T-helper 1 cell (primary cell): ENCODE measurements at places on chromosomes 5 and 9.
A peak's percentile ranks its signal among the peaks of the same experiment; 100 is the strongest.

DNA sequence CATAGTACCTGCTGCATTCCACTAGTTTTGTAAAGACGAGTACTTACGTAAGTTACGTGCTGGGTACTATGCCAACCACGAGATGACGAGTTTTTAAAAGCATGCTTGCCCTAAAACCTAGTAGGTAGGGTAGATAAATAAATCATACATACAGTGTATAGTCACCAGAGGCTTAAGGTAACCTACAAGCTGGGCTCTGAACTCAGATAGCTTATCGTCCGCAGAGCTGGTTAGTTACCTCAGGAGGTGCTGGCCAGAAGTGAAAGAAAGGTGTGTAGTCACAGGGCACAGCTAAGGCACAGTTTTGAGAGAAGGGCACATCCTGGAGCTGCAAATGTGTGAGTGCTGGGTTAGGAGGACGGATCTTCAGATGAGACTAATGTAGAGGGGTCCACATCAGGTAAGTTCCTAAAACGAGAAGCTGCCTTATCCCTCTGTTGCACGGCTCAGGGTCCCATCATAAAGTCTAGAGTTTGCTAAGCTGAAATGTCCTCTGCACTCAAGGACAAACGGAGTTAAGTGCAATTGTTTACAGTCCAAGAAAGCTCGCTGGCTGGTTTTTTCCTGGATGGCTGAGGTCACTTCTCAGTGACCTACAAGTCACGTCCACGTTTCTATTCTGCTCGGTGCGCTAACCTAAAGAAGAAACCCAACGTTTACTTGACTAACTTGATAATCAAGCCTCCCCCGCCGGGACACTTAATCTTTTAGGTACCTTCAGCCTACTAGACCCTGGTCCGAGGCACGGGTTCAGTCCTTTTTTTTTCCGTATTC is 1.1 kb upstream of the SNX24 start:
- DNase-seq: peak; percentile 5

DNA sequence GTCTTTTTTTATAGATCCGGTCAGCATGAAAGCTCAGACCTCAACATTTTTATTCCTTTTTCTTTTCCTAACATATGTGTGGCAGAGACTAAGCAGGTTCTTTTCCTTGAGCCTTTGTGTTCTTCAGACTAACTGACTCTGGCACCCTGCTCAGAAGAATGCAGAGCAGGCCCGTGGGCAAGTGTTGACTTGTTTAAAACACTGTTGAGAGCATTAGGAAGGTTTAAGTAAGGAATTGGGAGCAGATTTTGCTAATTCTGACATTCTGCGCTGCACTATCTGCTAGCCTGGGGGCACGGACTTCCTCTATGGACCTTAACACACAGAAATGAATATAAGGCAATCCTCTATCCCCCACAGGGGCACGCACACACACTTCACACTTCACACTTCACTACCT is 182.5 kb upstream of the PIK3R1 start:
- DNase-seq: no peak

- DNase-seq: no peak
Measured at GRCh38 chr5:74336297-74336696, 304.2 kb downstream of the ENC1 start.

DNA sequence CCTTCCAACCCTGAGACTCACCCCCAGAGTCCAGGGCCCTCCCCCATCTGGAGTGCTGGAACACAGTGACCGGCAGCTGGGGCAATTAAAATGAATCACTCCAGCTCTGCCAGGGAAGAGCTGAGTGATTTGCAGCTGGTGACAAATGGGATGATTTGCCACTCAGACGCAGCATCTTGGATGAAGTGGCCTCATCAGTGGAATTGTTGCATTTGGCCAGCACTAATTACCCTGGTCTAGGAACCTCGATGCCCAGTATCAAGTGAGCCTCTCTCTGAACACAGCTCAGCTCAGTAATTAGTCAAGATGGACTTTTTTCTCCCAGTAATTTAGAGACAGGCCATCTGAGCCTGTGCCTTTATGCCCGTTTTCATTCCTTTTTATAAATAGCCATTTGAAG is 259.5 kb downstream of the GRIA1 start:
- no peak for DNase-seq

DNA sequence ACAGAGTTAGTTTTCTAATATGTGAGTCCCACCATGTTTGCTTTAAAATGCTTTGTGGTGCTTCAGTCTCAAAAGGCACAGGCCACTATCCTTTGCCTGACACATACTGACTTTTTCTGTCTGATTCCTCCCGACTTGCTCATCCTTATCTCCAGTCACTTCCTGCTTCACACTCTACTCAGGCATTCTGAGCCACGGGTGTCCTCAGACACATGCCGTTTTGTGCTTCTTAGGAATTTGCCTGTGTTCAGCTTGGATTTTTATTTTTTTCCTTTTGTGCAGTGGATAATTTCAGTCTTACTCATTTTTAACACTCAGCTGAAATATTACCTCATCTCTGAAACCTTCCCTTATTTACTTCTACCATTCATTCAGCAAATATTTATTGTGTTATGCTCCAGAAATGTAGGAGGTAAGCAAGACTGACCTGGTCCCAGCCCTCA is 54.1 kb downstream of the MAN2A1 start:
- no peak for DNase-seq

- peak; percentile 14 for DNase-seq
Measured at GRCh38 chr5:78985116-78985724, at the start of gene ARSB. Gene ARSB (minus strand): TSS chr5:78985310. CDS start chr5:78985248, 62 bp downstream.

GRCh38 chr5:38032149-38032548 is 192.3 kb upstream of the GDNF start:
- no peak for DNase-seq

DNA sequence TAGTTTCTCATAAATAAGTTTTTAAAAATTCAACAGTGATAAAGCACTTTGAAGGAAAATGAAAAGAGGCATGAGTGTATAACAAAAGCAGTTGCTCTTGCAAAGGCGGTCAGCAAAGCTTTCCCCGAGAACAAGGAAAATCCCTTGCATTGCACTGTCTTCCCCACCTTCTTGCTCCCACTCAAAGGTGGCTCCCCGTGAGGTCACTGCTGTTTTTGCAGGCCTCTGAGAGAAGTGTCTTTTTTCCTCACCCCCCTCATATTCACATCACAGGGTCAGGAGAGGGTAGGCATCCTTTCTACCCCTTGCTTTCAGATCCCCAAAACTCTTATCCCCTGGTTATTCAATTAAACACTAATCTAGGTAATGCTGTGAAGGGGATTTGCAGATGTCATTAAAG is 15.2 kb upstream of the SLC36A1 start:
- DNase-seq: no peak

GRCh38 chr5:107743373-107744000 is 72.8 kb upstream of the EFNA5 start:
- DNase-seq: no peak

DNA sequence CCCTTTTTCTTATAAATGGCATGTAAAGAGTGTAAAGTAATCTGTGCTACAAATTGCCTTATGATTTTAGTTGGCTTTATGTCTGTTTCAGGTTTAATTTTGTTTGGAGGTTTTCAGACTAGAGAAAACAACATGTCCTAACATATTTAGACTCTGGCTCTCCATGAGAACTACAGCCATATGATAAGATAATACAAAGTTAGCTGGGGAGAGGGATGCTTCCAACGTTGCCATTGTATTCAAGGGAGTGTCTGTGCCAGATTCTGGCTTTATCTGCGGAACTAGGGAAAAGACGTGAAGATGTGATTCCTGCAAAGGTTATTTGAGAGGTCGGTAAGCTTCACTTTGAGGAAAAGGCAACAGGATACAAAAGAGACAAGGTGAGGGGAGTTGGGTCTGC is 140.0 kb upstream of the OTULINL start:
- DNase-seq: no peak

DNA sequence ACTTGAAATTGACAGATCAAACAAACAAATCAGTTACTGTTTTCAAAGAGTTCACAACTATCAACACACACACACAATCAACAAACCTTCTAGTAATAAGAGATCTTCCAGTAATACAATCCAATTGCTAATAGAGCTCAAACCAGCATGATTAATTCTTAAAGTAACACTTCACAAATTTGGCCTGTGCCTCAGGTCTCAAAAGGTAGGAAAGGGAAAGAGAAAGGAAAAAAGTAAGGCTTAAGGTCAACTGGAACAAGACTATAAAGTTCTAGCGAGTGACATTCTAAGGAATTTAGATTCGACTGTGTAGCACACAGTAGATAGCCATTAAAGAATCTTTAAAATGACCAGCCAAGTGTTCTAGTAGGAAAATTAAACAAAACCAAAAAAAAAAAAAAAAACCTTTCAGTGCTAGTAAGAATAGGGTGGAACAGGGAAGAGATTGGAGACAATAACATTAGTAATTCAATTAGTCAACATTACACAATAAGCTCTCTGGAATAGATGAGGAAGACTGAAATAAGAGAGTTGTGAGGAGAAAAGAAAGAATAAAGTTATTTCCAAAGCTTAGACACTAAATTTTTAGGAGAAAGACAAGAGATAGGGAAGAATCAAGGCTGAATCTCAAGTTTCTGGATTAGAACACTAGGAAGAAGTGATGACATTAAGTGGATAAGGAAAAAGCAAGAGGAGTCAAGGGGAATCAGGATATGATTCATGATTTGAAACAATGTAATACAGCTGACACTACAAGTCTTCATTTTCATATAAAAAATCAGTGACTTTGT is 86.1 kb downstream of the FBXL17 start:
- DNase-seq: no peak

- no peak for DNase-seq
Measured at GRCh38 chr5:74127381-74128320, 501.7 kb downstream of the ARHGEF28 start.

GRCh38 chr5:58412932-58413331 is 47.0 kb downstream of the PLK2 start:
- DNase-seq: no peak

DNA sequence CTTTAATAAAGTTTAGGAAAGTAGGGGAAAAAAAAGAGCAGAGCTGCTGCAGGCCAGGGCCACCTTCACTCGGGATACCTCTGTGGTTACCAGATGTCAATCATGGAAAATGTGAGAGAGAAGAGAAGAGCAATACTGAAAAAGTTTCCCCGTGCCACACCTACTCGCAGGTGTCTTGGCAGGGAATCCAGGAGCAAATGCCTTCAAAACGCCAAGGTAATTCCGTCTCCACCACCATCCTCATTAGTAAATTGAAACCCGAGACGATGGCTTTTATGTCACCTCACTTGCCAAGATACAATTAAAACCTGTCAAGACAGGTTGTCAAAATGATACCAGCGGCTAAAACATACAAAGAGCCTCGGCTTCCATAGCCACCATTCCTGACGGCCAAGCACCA is 49.7 kb downstream of the FAM81B start:
- no peak for DNase-seq

GRCh38 chr5:169933616-169934015 is 46.7 kb downstream of the INSYN2B start:
- DNase-seq: no peak

GRCh38 chr5:125046838-125047237 is 300.4 kb upstream of the ZNF608 start:
- DNase-seq: no peak

DNA sequence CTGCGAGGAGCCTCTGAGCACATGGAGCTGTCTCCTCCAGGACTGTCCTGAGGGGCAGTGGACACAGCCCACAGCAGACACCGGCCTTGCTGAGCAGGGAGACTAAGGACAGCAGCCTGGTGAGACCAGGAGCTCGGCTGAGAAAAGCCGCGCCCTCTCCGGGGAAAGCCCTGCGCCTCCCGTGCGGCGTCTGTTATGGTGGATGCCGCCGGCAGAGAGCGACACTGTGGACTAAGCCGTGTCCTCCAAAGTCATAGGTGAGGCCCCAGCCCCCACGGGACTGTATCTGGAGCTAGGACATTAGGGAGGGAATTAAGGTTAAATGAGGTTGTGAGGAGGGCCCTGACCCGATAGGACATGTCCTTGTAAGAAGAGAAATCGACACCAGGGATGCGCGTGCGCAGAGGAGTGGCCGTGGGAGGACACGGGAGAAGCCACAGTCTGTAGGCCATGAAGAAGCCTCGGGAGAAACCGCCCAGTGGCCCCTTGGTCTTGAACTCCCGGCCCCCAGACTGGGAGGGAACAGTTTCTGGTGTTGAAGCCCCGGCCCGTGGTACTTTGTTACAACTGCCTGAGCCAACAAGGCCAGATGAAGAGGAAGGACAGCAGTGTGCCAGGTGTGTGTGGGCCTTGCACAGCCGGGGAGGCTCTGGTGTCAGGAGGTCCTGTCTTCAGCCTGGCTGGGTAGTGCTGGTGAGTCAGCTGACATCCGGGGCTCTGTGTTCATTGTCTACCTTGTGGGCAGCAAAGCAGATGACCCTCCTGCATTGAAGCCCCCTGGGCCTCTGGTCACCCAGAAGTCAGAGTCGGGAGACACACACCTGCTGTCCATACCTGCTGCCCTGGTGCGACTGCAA is 22.1 kb downstream of the MRPL36 start:
- DNase-seq: no peak

DNA sequence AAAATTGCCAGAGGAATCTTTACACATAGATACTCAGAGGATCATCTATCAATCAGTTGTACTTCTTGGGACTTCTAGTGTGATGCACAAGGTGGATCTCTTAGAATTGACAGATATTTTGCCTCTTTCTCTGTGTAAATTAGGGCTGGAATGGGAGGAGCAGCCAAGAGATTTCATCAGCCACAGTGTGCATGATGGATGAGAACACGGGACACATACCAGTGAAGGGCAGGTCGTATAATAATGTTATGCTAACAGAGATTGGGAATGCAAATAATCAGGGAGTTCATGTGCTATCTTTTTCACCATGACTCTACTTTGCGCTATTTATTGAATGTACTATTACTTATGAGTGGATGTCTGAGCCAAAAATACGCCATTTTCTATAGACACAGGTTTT is 43.3 kb upstream of the ISOC1 start:
- no peak for DNase-seq

- no peak for DNase-seq
Measured at GRCh38 chr5:78627175-78627574, 21.4 kb downstream of the LHFPL2 start.

GRCh38 chr5:114116981-114117380 is 244.9 kb upstream of the KCNN2 start:
- no peak for DNase-seq

- no peak for DNase-seq
Measured at GRCh38 chr5:172685091-172685490, 44.0 kb downstream of the NEURL1B start.

- no peak for DNase-seq
Measured at GRCh38 chr9:132077881-132078698, 1.6 kb downstream of the MED27 start.

DNA sequence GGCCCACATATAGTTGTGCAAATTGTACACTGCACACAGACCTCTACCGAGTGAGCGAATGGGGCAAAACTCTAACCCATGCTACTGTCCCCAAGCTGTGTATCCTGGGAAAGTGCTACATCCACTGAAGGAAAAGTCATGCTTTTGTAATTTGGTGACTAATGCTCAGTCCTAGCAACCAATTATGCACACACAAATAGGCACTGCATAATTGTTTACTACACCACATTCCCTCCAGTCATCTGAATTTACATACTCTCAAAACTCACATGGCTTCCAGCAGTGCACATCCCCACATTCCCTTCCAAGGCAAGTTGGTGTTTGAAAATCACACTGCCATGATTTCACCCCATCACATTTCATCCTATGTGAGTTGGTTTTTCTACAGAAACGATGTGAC is 125.9 kb upstream of the OSMR start:
- DNase-seq: no peak

- DNase-seq: no peak
Measured at GRCh38 chr5:68403301-68403700, 187.7 kb downstream of the PIK3R1 start.

GRCh38 chr5:175124251-175124813 is 319.6 kb downstream of the DRD1 start:
- no peak for DNase-seq
